Fibroblast of skin of abdomen (primary cell): ENCODE measurements at places on chromosomes 1 and 21.

DNA sequence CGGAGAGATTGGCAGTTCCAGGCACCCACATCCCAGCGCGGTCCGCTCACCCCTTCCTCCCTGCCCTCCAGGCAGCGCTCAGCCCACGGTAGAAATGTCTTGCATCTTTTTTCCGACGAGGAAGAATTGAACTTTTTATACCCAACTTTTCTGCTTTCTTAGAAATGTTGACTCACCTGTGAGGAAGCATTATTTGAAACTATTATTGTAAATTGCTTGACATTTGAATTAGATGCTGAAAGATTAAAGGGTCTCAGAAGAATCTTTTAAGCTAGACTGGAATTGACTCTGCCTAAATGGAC is 912 bp upstream of the SIPA1L2 start:
- DNase-seq = no peak

- DNase-seq = no peak
Observed at GRCh38 chr1:222234351-222234750, 313.6 kb downstream of the HHIPL2 start.

GRCh38 chr1:993379-993995 is 6.4 kb downstream of the HES4 start:
- DNase-seq = no peak

DNA sequence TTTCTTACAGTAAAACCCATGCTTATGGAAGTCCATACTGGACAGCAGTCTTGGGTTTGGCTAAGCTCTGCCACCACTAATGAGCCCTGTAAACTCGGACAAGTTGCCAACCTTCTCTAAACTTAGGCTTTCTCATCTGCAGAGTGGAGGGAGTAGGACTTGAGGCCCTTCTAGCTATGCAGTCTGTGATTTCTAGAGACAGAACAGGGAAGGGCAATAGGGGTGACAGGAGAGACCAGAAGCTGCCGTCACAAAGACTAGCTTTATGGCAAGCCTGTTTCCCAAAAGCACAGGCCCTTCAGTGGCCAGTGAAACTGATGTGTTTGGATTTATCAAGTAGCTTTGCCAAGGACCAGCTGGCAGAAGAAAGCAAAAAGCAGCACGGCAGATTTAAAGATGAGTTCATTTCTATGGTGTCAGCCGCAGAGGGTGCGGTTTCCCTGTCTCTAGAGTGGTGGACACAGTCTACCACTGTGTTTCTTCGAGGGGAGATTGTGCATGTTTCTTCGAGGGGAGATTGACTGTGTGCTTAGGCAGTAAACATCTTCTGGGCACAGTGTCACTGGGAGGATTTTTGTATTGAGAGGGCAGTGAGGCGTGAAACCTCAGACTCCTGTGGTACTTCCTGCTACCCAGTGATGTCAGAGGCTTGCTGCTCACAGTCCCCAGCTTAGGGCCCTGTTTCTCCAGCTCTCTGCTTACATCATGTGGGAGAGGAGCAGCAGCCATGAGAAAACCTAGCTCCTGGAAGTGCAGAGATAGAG is 119.0 kb downstream of the ROR1 start:
- DNase-seq = peak; percentile 71

DNA sequence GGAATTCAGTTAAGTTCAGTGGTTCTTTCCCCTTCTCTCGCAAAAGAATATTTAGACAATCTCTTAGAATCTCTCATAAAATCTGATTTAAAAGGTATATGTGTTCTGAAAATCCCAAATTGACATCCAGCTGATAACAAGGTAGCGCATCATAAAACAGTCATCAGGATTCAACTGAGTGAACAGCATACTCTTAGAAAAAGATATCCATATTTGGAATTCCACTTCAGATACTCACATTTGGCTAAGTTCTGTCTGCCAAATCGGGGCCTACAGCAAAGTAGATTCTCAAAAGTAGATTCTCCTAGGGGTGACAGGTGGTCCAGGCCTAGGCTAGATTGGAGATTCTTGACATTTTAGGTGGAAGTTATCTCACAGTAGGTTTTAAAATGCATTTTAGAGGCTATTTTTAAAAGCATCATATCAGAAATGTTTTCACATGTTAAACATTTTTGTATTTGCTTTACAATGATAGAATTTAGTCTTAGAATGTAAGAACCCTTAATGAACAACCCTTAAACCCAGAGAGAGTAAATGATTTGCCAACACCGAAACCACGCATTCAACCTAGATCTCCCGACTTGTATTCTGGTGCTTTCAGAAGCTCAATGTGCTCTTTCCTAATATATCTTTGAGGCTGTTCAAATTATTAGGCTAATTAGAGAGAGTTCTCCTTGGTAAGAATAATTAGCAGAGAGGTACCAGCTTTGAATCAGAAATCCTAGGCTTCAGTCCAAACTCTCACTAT is 318.9 kb downstream of the LMO4 start:
- peak; percentile 3 for DNase-seq

GRCh38 chr21:34845521-34846451 is 177.0 kb downstream of the CLIC6 start:
- peak; percentile 66 for DNase-seq

GRCh38 chr21:34282223-34282622 is 81.6 kb upstream of the KCNE2 start:
- peak; percentile 18 for DNase-seq
